ENCODE measurements at places on chromosomes 7 and 10.
A peak's percentile ranks its signal among the peaks of the same experiment; 100 is the strongest.

DNA sequence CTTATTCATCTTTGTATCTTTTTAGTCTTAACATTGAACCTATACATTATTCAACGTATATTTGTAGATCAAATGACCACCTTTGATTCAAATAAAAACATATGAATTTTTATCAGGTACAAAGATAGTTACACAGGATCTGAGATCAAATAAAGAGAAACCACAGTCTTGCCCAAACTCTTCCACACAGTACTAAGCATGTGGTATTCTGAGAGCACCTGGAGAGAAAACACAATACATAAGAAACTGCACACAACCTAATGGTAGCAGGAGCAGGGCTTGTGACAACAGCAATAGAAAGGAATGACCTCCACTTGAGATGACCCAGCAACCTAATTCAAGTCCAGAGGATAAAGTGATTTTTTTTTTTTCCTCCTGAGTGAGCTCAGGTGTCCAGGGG lies 6.5 kb upstream of the WASL start:
- H3K4me3 ChIP-seq: no peak overlapping the region
- DNase-seq: no peak
- H3K27me3 ChIP-seq: peaks cover 8% of the 10 kb centered on the region
- no peaks in the 10 kb centered on the region for H3K36me3 ChIP-seq

DNA sequence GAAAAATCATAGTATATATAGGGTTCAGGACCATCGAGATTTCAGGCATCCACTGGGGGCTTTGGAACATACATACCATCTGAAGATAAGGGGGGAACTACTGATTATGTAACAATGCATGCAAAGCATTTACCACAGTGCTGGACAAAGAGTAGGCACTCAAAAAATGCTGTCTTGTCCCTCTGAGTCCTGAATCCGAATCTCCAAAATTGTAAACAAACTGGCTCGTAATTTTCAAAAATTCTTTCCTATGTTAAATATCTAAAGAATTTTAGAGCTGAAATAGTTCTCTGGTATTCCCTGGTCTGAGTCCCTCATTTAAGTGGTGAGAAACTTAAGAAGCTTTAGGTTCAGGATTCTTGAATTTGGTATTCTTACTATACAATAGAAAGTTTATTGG lies 167.8 kb upstream of the ASAH2 start:
- H3K36me3 ChIP-seq: peaks cover 2% of the 10 kb centered on the region
- no peaks in the 10 kb centered on the region for H3K27me3 ChIP-seq
- H3K4me3 ChIP-seq: peak overlapping the region; percentile 85
- no peak for DNase-seq
- no peak overlapping the region for H3K27ac ChIP-seq
- H3K4me1 ChIP-seq: peaks cover 39% of the 10 kb centered on the region

GRCh38 chr7:116271963-116272886 lies 61.9 kb downstream of the TES start:
- H3K27me3 ChIP-seq: peaks cover 40% of the 10 kb centered on the region
- H3K4me3 ChIP-seq: no peak overlapping the region
- no peak overlapping the region for H3K27ac ChIP-seq
- H3K36me3 ChIP-seq: no peaks in the 10 kb centered on the region
- no peaks in the 10 kb centered on the region for H3K4me1 ChIP-seq
- DNase-seq: no peak

- H3K27ac ChIP-seq: no peak overlapping the region
- no peaks in the 10 kb centered on the region for H3K36me3 ChIP-seq
- peaks cover 4% of the 10 kb centered on the region for H3K4me1 ChIP-seq
- peaks cover 19% of the 10 kb centered on the region for H3K27me3 ChIP-seq
These were observed 33.4 kb downstream of the FAM241B start for GRCh38 chr10:69663369-69663947.

DNA sequence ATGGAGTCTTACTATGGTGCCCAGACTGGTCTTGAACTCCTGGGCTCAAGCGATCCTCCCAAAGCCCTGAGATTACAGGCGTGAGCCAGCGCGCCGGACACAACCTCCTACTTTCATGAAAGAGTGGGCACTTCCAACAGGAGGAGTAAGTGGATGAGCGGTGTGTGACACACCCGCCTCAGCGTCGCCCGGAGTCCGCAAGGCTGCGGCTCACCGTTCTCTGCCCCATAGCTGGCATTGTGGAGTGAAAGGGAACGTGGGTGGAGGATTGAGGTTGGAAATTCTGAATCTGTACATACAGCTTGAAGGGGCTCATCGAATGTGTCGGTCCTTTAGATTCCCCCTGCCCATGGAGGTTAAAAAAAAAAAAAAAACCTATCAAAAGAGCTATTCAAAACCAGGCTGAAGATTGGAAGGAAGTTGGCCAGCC lies 524 bp upstream of the PRXL2A start:
- DNase-seq: peak; percentile 44
- H3K4me1 ChIP-seq: peaks cover 21% of the 10 kb centered on the region
- peaks cover 2% of the 10 kb centered on the region for H3K36me3 ChIP-seq
- peaks cover 10% of the 10 kb centered on the region for H3K27me3 ChIP-seq
- peak overlapping the region; percentile 65 for H3K27ac ChIP-seq

DNA sequence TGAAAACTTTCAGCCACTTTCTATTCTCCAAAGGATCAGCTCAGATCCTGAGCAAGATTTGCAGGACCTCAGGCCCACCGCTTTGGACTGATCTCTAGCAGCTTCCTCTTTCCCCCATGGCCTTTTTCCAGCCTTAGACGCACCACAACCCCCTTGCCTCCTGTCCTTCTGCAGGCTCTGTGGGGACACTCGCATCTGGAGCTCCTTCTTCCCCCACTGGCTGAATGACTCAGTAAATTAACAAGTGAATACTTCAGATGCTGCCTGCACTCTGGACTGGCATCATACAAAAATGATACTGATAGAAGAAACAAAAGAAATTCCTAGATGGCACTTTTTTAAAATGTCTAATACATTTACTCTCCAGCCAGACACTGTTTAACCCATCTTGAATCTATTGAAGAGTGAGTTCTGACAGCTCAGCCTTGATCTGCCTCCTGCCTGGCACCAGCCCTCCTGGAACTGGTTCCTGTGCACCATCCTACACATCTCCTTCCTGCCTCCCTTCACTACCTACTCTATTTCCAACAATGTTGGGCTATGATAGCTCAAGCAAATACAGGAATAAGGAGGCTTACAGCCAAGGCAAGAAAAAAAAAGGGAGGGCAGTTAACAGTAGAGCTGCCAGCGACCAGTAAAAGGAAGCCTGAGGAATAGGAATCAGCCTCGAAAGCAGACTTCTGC lies 3.3 kb downstream of the FRMPD2 start:
- H3K4me1 ChIP-seq: no peaks in the 10 kb centered on the region
- no peak for DNase-seq
- peaks cover 8% of the 10 kb centered on the region for H3K27me3 ChIP-seq
- H3K27ac ChIP-seq: no peak overlapping the region

DNA sequence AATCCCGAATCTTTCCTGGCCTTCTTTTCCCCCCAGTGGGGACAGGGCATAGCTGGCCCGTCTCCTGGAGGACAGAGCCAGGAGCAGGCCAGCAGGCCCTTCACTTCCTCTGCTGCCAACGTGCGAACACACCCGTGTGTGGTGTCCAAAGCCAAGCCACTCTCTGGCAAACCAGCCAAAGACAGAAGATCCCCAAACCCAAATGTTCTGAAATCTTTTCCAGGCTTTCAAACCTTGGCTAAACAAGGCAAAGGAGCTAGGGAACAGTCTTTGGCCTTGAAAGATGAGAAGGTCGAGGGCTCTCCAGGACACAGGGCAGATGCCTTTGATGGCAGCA lies 63.0 kb downstream of the PROSER2 start:
- peaks cover 6% of the 10 kb centered on the region for H3K4me1 ChIP-seq
- no peak for DNase-seq
- H3K27me3 ChIP-seq: no peaks in the 10 kb centered on the region
- H3K4me3 ChIP-seq: no peak overlapping the region

GRCh38 chr7:102005933-102006480 lies 188.6 kb downstream of the CUX1 start:
- no peaks in the 10 kb centered on the region for H3K4me1 ChIP-seq
- no peak overlapping the region for H3K27ac ChIP-seq
- no peak overlapping the region for H3K4me3 ChIP-seq
- H3K27me3 ChIP-seq: no peaks in the 10 kb centered on the region

- H3K4me1 ChIP-seq: peaks cover 50% of the 10 kb centered on the region
- DNase-seq: peak; percentile 82
- peaks cover 4% of the 10 kb centered on the region for H3K36me3 ChIP-seq
These were observed 22.4 kb upstream of the GDF10 start for GRCh38 chr10:47277352-47278151.

- H3K4me3 ChIP-seq: peak overlapping the region; percentile 94
- H3K27ac ChIP-seq: peak overlapping the region; percentile 91
- DNase-seq: no peak
- H3K36me3 ChIP-seq: peaks cover 53% of the 10 kb centered on the region
These were observed 989 bp downstream of the ERLIN1 start for GRCh38 chr10:100184840-100185239.

- no peak overlapping the region for H3K4me3 ChIP-seq
- H3K27ac ChIP-seq: no peak overlapping the region
- no peak for DNase-seq
- H3K27me3 ChIP-seq: no peaks in the 10 kb centered on the region
- no peaks in the 10 kb centered on the region for H3K36me3 ChIP-seq
- no peaks in the 10 kb centered on the region for H3K4me1 ChIP-seq
These were observed 395.5 kb upstream of the POM121L12 start for GRCh38 chr7:52639981-52640380.

DNA sequence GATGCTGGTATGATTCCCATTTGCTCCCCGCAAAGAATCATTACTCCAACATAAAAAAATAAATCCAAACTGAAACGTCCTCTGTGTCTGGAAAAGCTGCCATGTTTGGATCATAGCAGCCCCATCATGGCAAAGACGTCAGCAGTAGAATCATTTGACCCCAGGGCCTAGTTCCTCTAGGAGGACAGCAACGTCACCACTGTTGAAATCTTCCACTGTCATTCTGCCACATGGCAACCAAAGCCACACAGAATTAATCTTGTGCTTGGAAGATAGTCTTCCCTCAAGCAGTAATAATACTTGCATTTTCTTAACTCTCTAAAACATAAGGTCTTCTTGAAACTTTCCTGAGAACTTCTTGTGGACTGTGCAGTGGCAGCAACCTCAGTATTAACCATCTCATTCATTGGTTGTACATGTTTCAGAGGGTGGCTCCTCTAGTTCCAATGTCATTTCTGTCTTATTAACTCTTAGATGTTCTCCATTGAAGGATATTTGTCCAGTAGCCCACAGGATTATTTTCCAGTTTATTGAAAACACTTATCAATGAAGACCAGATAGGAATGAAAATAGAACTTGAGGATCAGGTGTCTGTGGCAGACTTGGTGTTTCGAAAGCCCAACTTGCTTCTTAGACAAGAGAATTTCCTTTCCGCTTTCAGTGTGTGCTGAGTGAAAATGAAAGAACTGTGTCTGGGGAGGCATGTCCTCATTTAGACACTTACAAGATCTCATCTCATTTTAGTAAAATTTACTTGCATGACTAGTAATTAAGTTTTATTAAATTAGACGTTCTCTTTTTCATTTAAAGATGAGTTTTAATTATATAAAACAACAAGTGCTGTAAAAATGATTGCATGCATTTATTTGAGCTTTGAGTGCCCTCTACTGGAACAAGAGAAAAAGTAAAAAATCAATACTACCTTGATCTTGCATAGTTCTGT lies 28.9 kb upstream of the INHBA start:
- peaks cover 8% of the 10 kb centered on the region for H3K4me1 ChIP-seq
- peaks cover 17% of the 10 kb centered on the region for H3K27me3 ChIP-seq
- no peaks in the 10 kb centered on the region for H3K36me3 ChIP-seq
- H3K4me3 ChIP-seq: no peak overlapping the region
- no peak for DNase-seq

DNA sequence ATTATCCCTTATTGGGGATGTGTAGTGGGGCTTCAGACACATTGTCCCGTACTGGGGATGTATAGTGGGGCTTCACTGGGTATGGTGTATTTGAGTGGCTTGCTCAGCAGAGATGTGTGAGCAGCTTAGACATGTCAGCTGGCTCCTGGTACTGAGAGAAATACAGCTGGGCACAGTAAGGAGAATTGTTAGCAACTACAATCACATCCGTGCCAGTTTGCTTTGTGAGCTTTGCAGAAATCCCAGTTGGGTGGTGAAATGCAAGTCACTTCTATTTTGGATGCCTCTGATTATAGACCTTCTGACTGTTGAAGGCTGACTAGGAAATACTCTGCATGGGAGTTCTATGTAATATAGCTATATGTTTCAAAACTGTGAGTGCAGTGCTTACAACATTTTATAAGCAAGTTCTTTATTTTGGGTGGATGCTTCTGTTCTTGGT lies 10.8 kb downstream of the CCNY start:
- peaks cover 13% of the 10 kb centered on the region for H3K36me3 ChIP-seq
- H3K4me3 ChIP-seq: no peak overlapping the region
- H3K4me1 ChIP-seq: peaks cover 59% of the 10 kb centered on the region
- no peak for DNase-seq
- no peaks in the 10 kb centered on the region for H3K27me3 ChIP-seq
- H3K27ac ChIP-seq: no peak overlapping the region

- H3K36me3 ChIP-seq: no peaks in the 10 kb centered on the region
- no peak overlapping the region for H3K4me3 ChIP-seq
- no peaks in the 10 kb centered on the region for H3K27me3 ChIP-seq
- DNase-seq: no peak
These were observed 80.3 kb upstream of the GNAI1 start for GRCh38 chr7:80054356-80054755.

- peaks cover 13% of the 10 kb centered on the region for H3K36me3 ChIP-seq
- no peaks in the 10 kb centered on the region for H3K4me1 ChIP-seq
- DNase-seq: no peak
- no peak overlapping the region for H3K27ac ChIP-seq
- H3K4me3 ChIP-seq: no peak overlapping the region
- no peaks in the 10 kb centered on the region for H3K27me3 ChIP-seq
These were observed 120.9 kb upstream of the KAT6B start for GRCh38 chr10:74705358-74705980.

GRCh38 chr7:90749774-90750173 lies 153.7 kb downstream of the CDK14 start:
- no peak overlapping the region for H3K4me3 ChIP-seq
- H3K27me3 ChIP-seq: no peaks in the 10 kb centered on the region
- H3K4me1 ChIP-seq: no peaks in the 10 kb centered on the region
- no peak for DNase-seq
- H3K27ac ChIP-seq: no peak overlapping the region

DNA sequence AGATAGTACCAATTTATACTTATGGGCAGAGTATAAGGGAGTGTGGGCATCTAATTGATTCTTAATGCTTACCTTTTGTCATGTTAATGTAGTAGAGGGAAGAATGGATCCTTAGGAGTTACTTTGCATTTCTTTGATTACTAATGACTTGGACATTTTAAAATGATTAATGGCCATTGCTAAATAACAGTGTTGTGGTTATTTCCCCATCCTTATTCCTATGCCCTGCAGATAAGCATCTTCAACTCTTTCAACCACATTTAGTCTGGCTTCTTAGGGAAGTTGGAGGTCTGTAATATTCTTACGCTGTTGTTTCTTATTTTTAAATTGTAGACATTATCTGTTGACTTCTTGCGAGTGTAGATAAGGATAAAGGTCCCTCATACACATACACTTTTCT lies 37.2 kb downstream of the KAT6B start:
- H3K27ac ChIP-seq: no peak overlapping the region
- no peak overlapping the region for H3K4me3 ChIP-seq
- DNase-seq: no peak
- no peaks in the 10 kb centered on the region for H3K27me3 ChIP-seq
- peaks cover 4% of the 10 kb centered on the region for H3K4me1 ChIP-seq

All from activated CD8-positive, alpha-beta T cell treated with anti-CD3 and anti-CD28 coated beads, Interleukin-2, amount 10 ng/mL, durations not matched to agents 7 days and 5 days (primary cell).